NCI-H1105 treated with DMSO at 0.1 percent for 48 hours (cell line): ENCODE measurements at places on chromosomes 2 and 18.

GRCh38 chr18:79774111-79774510 lies 23.6 kb upstream of the KCNG2 start:
- DNase-seq, result no peak

GRCh38 chr2:20067992-20068584 lies 16.7 kb upstream of the LAPTM4A start:
- no peak for DNase-seq

GRCh38 chr18:48552130-48552529 lies 13.3 kb downstream of the CTIF start:
- no peak for DNase-seq

- DNase-seq, result no peak
These were observed 140.9 kb upstream of the CRIM1 start for GRCh38 chr2:36214691-36215090.

DNA sequence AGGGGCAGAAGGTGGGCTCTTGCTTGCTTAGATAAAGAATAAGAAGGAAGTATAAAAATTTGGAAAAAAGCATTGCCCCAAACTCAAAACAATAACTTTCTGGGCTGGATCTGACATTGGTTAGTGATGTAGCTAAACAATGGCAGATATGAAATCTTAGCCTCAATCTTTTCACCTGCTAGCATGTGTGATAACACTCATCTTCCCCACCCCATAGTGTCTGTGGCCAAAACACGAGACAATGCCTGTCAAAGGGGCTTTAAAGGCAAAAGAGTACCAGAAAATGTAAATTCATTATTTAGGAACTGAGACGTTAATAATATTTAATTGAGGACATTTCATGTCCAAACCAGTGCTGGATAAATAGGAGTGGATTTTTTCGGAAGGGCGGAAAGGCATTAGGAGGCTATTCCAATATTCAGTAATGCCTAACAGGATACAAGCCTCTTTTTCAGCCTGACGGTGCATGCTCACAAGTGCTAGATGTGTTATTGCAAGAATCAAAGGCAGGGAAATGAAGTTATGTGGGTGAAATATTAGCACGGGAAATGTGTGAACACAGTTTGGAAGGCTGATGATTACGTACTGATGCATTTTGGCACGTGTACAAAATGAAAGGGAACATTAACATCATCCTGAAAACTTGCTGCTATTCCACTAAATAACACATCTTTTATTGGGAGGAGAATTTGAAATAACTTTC lies 395.7 kb downstream of the GALR1 start:
- no peak for DNase-seq

GRCh38 chr18:36580874-36581750 lies 247.7 kb downstream of the TPGS2 start:
- DNase-seq, result no peak

DNA sequence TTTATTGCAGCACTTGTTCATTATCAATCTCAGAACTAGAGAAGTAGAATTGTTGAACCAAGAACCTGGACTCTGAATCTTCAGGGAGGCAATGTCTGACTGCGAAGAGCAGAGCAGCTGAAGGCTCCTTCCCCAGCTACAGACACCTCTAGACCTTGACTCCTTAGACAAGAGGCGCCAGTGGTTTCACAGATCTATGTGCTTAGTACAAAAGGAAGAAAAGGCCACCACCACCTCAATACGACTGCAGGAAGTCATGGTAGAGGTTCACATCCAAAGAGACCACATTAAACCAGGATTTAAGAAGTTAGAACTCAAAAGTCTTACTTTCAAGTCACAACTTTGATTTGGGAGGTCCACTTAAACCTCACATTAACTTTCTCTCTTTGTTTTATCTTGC lies 158.1 kb upstream of the VRK2 start:
- no peak for DNase-seq

DNA sequence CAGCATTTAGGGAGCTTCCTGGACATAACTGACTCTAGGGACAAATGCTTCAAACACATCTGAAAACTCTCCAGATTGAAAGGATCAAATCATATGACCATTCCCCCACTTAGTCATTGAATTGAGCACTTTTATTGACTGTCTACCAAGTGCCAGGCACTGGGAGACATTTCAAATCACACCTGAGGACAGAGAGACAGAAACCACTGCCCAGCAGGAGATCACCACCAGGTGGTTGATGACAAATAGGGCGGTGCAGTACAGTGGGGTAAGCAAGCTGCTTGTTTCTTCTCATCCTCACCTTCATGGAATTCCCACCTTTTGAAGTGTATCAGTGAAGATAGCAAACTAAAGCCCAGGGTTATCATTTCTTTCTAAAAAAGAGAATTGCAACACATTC lies 19.0 kb upstream of the CXCR4 start:
- peak; percentile 39 for DNase-seq
